ENCODE measurements at places on chromosomes 3 and 15.

GRCh38 chr15:100484443-100484842, 44.3 kb downstream of the CERS3 start:
- DNase-seq = no peak

- no peak for DNase-seq
Observed at GRCh38 chr3:122314228-122314876, 10.7 kb upstream of the CSTA start.

DNA sequence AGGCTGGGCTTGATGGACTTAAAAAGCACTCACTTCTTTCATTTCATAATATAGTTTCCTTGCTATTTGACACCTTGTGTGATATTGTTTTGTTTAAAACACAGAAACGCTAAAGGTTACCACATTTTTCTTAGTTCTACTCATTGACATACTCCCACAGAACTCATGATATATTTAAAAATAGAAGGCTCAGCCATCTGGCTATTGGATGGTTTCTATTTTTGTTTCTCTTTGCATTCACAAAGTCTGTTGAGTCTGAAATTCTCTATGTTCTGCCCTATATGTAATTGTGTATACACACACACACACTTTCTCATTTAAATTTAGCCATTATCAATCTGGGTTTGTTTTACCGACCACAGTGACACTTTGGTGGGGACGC, 128.2 kb downstream of the SOX2 start:
- DNase-seq = no peak

DNA sequence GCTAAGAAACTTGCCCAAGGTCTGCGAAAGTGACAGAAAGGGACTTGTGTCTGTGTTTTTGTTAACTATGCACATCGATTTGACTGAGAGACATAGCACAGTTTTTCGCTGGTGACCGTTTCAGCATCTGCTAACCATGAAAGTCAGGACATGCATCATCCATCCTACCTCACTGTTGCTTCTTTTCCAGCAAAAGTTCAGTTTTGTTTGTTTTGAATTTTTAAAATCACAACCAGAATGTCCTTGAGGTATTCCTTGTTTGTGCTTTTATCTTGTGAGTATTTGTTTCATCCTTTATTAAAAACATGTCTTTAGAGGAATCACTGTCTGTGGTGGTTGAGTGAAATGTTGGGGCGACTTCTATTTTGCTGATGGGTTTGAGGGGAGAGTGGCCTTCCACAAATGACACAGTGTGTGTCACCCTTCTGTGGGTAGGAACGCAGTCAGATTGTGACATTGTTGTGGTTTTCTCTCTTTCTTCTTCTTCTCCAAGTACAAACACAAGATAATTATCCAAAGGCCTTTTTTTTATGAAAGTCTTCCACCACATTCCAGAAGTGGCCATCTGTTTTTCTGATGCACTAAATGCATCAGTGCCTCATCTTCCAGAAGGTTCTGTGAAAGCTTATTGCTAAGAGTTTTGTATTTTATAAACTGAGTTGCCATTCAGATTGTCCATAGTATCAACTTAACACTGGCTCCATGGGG, 214.4 kb upstream of the NR2E3 start:
- no peak for DNase-seq

DNA sequence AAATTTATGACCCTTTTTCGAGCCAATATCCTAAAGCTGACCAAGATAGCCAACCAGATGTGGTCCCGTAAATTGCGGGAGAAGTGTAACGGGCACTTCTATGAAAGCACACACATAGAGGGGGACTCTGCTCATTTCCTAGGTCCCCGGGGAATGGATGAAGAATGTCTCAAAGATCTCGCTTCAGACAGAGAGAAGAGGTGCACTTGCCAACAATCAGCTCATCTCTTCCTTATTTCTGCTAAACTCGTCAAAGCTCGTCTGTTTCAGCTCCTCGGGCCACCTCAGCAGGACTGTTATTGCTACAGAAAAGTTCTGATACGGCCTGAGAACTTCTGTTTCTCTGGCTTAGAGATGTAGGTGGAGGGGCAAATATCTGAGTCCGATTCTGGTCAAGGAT, 71.8 kb downstream of the TM2D3 start:
- DNase-seq = no peak

- no peak for DNase-seq
Observed at GRCh38 chr15:36645106-36645505, 65.7 kb downstream of the CDIN1 start.

DNA sequence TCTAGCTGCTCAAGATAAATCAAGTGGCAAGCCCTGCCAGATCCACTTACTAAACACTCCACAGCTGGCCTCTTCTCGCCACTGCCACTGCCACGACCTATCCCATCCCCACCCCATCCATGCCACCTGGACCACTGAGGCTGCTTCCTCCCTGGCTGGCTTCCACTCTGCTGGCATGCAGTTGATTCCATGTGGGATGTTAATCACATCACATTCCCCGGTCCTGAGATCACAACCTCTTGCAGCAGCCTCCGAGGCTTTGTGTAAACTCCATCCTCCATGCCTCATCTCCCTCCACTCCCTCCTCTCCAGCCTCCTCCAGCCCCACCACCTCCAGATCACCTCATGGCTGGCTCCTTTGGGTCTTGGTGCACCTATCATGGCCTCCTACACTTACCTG, 7.7 kb downstream of the NCKIPSD start:
- DNase-seq = no peak

GRCh38 chr3:165347526-165347925, 151.3 kb upstream of the SLITRK3 start:
- DNase-seq = no peak

DNA sequence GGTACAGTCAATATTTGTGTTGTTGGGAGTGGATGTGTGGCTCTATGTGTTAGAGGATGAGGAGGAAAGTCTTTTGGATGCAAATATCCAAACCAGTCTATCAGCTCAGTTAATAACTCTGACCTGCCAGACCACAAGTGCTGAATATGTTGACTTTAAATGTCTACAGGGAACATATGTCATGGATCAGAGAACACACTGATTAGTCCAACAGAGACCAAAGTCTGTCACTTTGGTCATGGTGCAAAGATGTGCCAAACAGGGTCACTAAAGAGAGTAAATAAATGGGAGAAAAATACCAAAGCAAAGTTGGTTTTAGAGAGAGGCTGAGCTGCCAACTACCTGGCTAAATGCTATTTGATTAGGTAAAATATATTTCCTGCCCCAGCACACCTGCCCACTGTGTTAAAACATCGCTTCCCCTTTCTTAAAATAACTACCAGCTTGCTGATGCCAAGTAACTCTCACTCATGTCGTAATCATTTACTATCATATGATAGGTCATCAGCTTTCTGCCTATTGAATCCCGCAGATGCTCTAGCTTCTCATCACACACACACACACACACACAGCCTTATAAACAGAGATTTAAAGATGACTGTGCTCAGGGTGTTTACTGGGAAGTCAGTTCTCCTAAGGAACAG, 173.3 kb downstream of the PDZRN3 start:
- no peak for DNase-seq

- DNase-seq = peak; percentile 32
Observed at GRCh38 chr15:70853318-70853972, 512 bp downstream of the LARP6 start.

DNA sequence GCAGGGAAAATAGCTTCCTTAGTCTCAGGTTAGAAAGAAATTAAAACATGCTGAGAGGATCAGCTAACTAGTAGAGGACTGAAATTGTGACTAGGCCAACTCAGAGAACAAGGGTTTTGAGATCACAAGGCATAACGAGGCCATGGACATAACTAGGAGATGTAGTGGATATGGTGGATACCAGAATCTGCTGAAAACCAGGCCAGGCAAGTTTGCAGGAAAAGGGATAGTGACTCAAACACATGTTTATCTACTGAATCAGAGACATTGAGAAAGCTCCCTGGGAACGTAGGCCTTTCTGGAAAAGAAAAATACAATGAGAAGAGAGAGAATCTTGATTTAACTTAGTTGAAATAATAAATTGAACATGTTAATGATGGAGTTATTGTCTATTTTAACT, 326.5 kb upstream of the GBE1 start:
- peak; percentile 85 for DNase-seq

DNA sequence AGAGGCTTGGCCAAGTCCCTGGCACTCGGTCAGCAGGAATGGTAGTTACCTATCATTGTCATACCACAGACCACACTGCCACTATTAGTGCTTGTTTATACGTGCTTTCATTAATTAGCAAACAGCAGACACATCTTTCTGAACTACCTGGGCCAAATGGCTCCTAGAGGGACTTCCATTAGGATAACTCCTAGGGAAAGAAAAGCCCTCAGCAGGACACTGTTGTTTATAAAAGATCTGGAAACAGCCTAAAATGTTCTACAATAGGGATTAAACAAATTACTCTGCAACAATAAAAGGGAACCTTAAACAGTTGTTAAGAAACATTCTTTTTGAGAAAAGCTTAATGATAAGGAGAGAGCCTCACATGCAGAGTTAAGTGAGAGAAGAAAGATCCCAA, 38.5 kb downstream of the ARHGEF3 start:
- no peak for DNase-seq

DNA sequence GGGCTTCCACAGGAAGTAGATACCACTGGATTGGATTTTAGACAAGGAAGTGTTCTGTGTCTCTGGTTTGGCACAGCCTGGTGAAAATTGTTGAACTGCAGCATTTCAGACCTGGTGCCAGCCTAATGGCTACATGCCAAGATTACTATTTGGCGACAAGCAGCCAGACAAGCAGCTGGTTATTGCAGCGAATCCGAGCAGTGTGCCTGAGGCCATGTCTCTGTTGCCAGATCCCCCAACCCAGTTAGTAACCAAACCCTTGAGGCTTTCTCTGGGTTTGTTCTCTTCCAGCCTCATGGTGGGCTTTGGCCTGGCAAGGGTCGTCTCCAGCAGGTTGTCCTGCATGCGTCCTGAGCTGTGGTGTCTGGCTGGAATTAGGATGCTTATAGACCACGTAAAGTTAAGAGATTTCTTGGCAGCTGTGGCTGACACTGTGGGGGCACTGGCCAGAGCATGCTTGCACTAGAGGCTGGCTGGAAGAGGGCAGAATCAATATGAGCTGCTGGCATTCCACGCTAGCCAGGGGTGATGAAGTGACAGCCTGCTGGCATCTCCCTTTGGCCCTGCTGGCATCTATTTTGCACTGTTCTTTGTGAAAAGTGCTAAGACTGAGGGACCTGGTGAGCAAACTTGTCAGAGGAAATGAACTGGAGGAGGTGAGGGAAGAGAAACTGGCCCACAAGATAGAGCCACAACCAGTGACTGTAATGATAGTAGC, 172.6 kb downstream of the RBMS3 start:
- DNase-seq = no peak

DNA sequence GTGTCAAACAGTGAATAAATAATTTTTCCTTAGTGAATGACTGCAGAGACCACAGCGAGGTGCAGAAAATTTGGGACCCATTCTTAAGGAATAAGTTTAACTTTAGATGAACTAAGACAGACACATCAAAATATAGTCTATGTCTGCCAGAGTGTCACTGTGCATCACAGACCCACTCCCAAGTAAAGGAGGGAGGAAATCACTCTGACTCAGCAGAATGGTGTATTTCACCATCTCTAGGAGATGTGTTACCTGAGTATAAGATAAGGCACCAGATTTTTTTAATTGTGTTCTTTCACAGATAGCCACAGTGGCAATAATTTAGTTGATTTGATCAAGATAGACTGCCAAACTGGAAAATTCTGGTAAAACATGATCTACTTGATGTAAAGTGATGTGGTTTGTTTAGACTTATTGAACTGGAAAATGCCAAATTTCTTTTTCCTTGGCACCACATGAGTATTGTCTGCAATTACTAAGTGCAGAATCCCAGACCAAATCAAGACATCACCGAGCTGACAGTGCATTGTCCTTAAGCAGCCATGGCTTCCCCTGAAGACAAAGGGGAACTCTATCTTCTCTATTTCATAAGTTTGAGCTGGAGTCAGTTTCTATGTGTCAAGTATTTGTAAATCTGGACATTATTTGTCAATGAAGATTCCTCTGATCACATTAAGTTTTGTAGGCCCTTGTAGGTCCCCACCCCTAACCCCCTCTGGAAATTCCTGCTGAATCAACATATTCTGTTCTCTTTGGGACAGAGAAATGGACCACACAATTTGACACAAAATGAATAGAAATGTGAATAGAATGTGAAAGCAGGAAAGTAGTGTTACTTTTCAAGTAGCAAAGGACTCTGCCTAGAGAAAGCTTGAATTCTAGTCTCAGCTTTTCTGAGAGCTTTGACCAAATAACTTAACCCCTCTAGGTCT, 47.6 kb downstream of the TIPARP start:
- no peak for DNase-seq

GRCh38 chr3:128054367-128054766, 2.1 kb downstream of the SEC61A1 start:
- peak; percentile 45 for DNase-seq

DNA sequence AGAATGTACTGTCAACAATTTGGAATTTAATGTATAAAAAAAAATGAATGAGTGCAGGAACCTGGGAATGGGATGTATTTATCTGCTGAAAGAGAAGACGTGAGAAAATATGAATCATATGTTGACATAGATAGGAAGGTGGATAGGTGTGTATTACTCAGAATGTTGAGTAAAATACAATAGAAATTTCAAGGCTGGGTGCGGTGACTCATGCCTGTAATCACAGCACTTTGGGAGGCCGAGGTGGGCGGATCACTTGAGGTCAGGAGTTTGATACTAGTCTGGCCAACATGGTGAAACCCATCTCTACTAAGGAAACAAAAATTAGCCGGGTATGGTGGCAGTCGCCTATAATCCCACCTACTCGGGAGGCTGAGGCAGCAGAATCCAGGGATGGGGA, 202.8 kb downstream of the CADM2 start:
- DNase-seq = no peak

- no peak for DNase-seq
Observed at GRCh38 chr15:57545995-57546394, 45.7 kb upstream of the MYZAP start.

DNA sequence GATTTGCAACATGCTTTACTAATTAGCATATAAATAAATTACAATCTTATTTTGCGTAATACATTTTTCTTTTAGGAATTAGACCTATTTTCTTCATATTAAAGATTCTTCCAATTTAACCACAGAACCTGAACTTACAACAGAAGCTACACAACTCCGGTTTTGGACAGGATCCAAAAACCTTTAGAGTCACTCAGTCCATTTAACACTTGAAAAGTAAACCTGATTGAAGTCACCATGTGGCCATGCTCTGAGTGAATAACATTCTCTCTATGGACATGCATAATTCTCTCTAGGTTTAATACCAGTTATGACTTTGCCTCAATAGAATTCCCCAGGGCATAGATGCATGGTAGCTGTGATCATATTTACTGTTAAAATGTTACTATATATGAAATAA, 751.0 kb downstream of the VGLL3 start:
- DNase-seq = no peak

DNA sequence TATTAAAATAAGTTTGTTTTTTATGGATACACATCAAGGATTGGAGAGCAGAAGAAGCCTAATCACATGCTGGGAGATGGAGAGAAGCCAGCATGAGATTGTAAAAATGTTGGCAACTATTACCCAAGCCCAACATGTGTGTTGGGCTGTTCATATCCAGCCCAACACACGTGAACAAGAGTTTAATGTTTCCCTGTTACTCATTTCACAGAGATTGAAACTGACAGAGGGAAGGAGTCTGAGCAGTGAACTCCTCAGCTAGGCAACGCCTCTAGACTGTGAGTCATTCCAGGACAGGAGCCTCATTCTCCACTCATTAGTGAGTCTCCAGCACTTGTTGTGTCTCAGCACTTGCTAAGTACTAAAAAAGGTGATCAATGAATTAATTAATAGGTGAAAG, 43.2 kb upstream of the CMSS1 start:
- DNase-seq = peak; percentile 77
